ENCODE measurements at places on chromosomes 2 and 18.

DNA sequence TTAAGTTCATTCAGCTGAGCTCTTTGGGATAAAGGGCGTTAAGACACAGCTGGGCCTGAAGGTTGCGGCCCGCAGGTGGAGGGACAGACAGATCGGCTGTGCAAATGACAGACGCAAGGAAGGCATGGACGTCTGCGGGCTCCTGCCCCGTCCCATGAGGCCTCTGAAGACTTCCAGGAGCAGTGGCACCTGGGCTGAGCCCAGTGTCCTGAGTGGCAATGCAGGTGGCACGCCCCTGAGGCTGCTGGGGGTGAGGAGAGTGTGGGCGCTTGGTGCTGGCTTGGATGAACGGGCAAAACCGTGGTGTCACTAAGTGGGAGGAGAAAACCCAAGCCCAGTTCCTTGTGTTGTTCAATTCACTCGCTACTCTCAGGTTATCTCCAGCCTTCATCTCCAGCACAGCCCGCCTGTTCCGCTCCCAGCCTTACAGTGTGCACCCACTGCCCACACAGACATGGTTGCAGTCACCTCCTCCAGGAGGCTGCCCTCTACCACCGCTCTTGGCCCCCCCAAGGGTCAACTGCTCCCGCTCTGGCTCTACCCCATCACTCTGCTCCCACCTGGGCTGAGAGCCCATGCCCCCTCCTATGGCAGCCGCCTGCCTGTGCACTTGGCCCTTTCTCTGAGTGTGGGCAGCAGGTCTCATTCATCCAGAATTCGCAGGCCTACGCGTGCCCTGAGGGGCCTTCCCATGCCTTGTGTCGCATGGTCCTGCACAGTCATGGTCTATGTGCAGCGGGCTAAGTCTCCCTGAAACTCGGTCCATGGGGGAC is 50.3 kb downstream of the PTGR3 start:
- DNase-seq: no peak

DNA sequence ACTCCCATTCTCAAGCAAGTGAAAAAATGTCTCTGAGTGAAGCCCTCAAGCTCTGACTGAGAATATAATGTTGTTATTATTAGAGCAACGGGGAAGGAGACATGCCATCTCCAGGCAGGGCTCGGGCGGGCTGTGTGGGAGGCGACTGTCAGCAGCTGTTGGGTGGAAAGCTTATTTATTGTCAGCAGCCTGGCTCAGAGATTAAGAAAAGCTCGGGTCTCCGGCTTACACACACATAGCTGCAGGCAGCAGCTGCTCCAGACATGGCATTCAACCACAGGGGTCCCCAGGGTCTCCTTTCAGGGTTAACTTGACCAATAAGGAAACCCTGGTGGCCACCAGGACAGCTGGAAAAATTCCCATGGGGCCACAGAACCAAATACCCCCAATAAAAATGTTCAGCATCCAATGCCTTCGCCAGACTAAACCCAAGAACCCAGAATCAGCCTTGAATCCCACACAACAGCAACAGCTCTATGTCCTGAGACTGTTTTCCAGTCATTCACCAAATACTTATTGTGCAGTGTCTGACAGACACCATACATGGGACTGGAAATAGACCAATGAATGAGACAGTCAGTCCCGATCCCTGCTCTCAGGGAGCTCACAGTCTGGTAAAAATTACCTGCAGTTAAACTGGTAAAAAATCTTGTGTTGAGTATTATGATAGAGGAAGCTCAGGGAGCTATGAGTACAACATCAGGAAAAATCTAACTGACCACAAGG is 70.5 kb upstream of the RTN4 start:
- DNase-seq: no peak

GRCh38 chr2:129422028-129422427 is 557.4 kb upstream of the RAB6C start:
- DNase-seq: no peak

- no peak for DNase-seq
Observed at GRCh38 chr2:232008907-232009638, 47.6 kb downstream of the DIS3L2 start.

GRCh38 chr2:225065882-225066281 is 23.6 kb upstream of the DOCK10 start:
- no peak for DNase-seq

DNA sequence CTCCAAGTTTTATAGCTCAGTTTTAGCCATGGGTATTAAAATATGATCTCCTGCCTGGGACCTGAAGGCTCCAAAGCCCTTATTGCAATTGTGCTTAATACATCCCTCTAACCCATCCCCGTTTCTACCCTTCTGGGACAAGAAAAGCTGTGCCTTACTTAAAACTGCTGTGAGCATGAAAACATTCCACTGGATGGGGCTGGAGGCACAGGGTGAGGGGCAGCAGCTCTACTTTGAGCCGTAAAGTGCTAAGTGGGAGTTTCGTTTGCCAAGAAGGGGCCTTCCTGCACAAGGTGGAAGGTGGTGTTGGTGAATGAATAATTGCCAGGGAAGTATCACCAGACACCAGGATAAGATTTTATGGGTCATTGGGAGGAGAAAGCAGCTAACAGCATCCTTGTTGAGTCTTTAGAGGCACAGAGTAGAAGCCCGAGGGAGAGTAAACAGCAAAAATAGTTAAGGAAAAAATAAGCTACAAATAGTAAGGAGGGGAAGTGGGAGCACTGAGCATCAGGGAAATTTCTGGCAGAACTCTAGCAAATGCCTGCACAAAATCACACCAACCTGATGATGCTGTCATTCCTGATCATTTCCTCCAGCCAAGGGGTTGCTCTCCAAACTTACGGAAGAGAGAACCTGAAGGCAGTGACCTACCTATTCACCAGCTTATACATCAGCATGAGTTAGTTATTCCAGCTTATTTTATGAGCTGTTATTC is 218.4 kb downstream of the MREG start:
- DNase-seq: no peak

DNA sequence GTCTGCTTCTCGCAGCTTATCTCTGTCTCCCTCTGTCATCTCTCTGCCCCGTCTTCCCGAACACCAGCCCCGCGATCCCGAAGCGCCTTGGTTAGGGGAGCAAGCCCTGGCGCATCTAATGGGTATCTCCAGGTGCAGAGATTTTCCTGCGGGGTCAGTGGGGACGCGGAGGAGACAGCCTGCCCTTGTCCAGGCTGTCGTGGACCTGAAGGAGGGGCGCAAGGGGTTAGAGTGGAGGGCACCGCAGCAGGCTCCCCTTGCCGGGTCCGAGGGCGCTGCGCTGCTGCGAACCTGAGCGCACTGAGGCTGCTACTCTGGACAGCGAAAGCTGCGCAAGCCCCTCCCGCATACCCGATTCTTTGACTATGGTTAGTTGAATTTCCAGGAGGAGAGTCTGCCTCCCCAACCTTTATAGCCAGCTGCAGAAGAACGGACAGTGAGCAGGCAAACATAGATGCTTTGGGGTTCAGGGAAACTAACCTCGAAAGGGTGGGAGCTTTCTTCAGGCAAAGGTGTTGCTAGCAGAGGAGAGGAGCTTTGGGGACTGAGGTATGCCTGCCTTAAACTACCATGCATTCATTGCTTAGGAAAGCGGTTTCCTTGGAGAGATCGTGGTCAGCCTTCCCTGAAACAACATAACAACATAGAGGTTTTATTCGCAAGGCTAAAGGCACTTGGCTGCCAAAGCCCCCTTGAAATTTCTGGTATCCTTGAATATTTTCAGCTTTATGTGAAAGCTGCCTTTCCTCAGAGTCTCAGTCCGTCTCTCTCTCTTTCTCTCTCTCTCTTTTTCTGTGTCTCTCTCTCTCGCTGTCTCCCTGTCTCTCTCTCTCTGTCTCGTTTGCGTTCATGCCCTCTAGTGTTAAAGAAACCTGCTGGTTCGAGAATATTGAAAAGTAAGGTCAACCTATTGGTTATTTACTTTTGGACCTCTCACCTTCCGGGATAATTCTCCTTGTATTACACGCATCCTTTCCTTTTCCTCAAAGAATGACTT is 1.6 kb downstream of the GALNT13 start:
- peak; percentile 26 for DNase-seq

DNA sequence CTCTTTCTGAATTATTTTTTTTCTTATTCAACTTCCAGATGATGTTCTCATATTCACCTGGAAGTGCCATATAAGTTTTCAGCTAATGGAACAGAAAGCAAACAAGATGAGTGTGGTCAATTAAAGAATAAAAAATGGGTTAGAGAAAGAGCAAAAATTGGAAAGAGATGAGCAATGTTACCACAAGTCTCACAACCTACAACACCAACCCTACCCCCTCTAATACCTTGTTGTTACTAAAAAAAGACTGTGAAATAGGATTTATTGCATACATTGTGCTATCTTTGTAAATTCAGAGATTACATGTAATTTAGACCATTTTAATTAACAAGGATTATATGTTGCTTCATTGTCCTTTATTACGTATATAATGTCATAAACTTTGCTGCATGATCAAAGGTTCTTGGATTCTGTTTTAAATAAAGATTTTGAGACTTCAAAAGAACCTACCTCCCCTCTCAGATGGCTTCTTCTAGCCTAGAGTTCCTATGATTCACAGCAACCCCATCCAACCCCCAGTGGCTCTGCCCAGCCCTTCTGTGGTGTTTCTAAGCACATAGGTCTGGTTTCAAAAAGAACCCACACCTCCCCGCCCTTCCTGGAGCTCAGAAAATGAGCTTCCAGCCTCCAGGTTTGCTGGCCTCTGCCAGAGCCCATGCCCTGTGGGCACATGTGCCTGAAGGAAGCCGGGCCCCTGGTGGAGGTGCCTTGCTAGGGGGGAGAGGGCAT is 24.7 kb downstream of the LGALSL start:
- DNase-seq: no peak

GRCh38 chr2:143686585-143687164 is 557.5 kb downstream of the ARHGAP15 start:
- peak; percentile 5 for DNase-seq

DNA sequence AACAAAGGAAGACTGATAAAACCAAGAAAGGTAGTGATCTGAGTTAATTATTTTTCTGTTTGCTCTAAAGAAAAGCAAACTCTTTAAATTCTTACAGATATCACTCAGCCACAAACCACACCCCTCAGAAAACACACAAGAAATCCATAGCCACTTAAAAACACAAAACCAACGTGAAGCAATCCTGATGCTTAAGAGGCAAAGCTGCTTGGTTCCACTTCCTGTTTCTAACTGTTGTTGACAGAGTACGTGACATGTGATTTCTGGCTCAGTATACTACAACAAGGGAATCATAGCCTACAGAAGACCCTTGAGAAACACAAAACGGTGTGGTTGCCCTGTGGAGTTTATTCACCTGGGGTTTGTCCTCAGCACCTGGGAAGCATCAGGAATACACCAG is 240.9 kb upstream of the APCDD1 start:
- peak; percentile 41 for DNase-seq

DNA sequence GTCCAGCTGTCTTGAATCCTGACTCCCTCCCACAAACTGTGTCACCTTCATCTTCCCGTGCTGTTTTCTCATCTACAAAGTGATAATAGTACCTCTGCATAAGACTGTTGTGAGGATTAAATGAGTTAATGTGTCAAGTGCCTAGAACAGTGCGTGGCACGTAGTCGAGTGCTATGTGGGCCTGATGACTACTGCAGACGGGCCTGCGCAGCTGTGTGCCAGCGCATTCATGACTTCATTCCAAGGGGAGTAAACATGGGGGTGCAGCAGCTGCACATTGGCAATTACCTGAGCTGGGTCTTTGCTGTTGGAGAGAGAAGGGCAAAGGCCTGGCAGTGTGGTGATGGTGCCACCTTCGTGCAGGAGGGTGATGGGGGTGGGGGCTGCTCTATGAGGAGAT is 5.0 kb downstream of the TEX44 start:
- peak; percentile 68 for DNase-seq

DNA sequence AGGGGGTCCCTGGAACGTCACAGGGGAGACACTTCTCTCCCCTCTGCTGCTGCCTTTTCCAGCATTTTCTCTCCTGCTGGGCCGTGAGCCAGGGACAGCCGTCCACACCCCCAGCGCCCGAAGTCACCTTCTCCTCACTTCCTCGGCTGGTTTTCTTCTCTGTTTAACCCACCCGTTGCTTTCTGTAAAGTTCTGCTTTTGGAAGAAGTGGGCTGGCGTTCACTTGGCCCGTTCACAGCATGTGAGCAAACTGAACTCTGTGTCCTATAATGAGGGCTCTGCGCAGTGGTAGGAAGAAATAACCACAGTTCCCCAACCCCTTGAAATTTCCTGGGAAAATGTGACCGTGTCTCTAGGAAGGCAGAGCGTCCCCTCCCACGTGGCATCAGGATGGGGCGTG is 187.0 kb upstream of the HDAC4 start:
- no peak for DNase-seq

DNA sequence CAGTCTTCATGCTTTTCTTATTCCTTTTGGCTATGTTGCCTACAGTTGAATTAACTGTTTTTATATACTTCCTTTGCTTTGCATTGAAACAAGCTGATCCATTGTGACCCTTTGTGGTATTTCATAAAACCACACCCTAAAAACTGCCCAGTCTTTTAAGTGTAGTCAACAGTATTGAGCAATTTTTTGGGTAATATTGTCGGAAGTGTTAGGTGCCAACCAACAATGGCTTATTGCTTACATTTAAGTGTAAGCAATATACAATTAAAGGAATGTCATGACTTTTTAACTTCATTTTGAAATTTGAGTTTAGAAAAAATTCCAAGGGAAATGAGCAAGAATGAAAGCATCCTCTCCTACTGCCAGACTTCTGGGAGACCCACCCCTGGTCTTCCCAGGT is 174.1 kb downstream of the NEDD4L start:
- DNase-seq: no peak

DNA sequence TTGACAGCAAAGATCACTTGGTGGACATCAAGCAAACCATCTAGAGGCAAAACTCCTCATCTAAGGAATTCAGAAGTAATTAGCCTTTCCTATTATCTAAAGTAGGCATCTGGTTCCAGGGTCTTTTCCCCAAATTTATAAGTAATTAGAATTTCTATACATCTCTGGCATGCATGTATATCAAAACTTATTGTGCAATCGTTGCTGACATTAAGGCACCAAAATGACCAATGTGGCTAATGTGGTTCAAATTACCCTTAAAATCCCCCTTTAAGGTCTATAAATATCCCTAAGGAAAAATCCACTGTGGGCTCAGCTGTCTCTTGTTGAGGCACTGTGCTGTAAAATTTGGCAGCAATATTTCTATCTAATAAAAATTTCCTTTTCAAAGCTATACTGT is 695.9 kb upstream of the LRRTM4 start:
- no peak for DNase-seq

GRCh38 chr18:55997151-55997561 is 409.2 kb upstream of the TCF4 start:
- DNase-seq: no peak

DNA sequence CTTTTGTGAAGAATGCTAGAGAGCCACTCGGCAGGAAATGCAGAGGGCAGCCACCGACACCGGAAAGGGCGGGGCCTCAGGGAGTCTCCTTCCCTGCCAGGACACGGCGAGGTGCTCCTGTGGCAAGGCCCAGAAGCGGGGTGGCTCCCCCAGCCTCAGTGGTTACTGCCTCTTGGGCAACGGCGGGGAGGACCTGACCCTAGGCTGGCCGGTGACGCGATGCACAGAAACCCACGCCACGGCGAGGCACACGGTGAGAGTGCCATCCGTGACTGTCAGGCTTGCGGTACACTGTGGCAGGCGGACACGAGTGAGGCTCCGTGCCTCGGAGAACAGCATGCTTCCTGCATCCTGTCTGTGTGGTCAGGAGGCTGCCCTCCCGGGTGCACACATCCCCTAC is 47.8 kb downstream of the ZAP70 start:
- no peak for DNase-seq

- DNase-seq: no peak
Observed at GRCh38 chr2:226798422-226799210, 1.0 kb downstream of the IRS1 start.

Measured in NCI-H774 (cell line).